Testis (tissue), 5 donors: ENCODE measurements at places on chromosomes 1 and 21. TPM values are rescaled to one million over a fixed set of nuclear protein-coding genes. Genes with fewer than 3 reads are reported as not detected.

DNA sequence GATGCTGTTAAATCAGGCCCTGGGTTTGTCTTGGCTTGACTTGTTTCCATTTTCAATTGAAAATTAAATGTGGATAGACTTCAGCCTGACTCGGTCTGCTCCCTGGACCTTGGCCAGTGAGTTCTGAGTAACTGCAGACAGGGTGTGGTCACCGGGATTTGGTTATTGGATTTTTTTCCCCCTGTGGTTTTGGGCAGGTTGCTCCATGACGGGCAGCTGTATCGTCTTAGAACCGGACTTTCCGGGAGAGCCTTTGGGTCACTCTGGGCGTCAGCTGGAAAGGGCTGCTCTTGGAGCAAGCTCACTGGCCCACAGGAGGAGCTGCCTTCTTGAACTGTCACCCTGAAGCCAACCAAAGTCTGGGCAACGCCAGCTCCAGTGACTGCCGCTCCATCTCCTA is 75.0 kb downstream of the CLIC6 start:
- DNase-seq = no peak

DNA sequence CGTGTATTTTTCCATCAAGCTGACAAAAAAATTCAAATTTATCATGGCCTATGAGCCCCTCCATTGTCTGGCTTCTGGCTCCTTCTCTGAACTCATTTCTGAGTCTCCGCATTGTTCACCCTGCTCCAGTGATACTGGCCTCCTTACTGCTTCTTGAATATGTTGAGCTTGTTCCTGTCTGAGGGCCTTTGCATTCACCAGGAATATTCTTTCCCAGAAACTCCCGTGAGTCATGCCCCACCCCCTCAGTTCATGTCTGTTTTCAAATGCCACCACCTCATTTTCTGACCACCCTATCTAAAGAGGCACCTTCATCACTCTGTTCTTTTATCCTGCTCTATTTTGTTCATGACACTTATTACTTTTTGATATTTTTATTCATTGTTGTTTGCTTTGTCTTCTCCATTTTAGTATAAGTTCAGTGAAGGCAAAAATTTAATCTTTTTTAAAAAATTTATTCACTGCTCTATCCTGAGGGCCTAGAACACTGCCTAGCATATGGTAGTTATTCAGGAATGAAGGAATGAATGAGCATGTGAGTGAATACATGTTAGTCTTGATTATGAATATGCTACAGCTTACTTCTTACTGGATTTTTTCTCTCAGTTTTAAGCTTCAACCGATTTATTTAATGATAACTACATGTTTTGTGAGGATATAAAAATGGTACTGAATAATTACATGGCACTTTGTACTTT is 140.4 kb upstream of the C1orf105 start:
- no peak for DNase-seq

DNA sequence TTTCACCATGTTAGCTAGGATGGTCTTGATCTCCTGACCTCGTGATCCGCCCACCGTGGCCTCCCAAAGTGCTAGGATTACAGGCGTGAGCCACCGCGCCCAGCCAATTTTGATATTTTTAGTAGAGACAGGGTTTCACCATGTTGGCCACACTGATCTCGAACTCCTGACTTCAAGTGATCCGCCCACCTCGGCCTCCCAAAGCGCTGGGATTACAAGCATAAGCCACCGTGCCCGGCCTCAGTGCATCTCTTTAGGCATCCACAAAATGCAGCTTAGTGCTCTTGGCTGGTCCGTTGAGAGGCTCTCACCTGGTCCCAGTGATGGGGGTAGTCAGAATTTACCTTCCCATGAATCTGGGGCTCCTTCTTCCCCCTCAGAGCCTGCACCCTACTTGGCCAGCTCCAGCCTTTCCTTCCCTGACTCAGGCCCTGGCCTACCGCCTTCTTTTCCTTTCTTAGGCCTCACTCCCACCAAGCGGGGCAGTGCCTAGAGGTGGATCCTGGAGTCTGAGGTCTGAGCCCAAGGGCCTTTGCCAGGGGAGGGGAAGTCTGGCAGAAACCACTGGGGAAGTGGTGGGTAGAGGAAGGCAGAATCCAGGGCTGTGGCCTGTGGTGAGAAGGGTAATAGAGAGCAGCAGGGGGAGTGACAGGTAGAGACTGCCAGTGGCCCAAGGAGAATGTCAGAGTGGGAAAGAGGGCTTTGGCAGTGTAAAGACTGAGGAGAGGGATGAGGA is 3.7 kb downstream of the LENEP start:
- DNase-seq = no peak

Gene C1orf94
- polyA plus RNA-seq = 68.8 TPM

GRCh38 chr21:16473988-16474387 is 744.2 kb downstream of the USP25 start:
- DNase-seq = peak; percentile 37

DNA sequence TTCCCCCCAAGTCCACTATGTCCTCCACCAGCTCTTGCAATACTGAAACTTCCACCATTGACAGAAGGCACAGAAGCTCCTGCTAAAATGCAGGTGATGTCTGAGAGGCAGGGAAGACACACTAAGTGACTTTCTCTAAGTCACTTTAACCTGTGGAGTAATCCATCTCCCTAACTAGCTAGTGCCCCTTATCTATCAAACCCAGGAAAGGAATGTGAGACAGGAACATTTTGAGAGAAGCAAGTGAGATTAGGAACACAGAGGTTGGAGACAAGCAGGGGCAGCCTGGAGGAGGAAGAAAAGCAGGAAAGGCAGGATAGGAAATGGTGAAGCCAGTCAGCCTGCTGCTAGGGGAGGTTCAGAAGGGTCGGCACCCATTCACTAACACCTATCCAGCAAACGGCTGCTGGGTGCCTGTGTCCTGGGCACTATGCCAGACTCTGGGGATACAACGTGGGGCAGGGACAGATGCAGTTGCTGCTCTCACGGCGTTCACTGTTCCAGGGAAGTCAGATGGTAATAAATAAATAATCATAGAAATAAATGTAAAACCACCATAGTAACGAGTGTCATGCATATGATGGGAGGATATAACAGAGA is 7.0 kb downstream of the GPA33 start:
- no peak for DNase-seq

Gene TCP10L
- polyA plus RNA-seq = 350 TPM

DNA sequence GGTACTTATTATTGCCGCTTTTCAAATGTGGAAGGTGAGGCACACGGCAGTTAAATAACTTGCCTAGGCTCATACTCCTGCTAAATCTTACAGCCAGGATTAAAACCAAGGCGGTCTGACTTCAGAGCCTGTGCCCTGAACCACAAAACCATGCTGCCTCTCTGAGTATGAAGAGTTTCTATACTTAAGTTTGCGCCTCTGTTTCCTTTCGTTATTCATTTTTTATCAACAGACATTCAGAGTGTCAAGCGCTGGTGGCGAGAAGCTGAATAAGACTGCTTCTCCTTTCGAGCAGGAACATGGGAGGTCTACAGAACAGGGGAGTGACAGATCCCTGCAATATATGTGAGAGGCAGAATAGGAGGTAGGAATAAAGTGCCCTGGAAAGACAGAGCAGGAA is 96.0 kb upstream of the DUSP10 start:
- DNase-seq = no peak

DNA sequence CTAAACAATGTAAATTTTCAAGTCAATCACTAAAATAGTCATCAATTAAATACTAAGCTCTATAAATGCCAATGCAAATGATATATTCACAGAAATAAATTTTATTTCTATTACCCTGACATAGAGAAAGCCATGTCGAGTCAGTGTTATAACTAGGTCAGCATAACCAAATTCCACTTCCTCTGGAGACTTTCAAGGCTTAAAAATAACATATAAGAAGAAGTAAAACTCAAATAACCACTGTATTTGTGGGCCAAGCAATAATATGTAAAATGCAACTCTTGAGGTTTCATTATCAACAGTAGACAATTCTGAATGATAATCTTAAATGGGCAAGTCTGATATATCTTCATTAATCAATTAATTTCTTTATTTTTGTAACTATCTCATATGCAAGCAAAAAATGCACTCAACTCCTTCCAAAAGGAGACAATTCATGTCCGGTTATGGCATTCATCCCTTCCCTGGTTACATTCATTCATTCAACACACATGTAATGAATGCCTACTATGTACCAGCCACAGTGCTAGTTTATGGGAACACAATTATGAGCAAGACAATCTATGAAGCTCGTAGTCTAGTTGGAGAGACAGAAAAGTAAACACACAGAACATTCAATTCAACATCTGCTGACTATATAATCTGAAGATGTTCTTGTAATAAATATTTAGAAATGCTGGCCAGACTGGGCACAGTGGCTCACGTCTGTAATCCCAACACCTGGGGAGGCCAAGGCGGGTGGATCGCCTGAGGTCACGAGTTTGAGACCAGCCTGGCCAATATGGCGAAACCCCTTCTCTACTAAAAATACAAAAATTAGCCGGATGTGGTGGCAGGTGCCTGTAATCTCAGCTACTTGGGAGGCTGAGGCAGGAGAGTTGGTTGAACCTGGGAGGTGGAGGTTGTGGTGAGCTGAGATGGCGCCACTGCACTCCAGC is 37.1 kb upstream of the CAP1 start:
- DNase-seq = no peak

GRCh38 chr1:29410476-29410875 is 174.2 kb downstream of the PTPRU start:
- DNase-seq = no peak

- DNase-seq = no peak
Measured at GRCh38 chr1:182917378-182917777, 35.6 kb downstream of the SHCBP1L start.

- DNase-seq = no peak
Measured at GRCh38 chr21:42631142-42631541, 22.3 kb upstream of the PDE9A start.
